ENCODE measurements at places on chromosomes 16 and 17.

DNA sequence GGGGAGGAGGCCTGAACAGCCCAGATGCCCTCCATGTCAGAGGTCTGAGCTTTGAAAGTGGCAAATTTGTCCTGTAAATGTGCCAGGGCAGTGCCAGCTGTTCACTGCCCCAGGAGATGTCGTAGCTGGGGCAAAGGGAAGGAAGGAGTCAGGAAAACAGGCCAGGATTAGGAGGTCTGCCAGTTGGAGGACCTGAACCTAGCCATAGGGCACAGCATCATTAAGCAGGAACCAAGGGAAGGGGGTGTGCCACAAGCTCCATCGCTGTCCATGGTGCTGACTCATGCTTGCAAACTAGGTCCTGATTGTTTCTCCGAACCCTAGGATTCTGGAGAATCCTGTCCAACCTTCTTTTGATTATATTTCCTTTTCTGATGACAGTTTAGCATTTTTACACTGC lies 124.2 kb downstream of the TMEM132E start:
- DNase-seq = peak; percentile 54

GRCh38 chr17:7045492-7046126 lies 1.7 kb upstream of the SLC16A11 start:
- DNase-seq = peak; percentile 93

DNA sequence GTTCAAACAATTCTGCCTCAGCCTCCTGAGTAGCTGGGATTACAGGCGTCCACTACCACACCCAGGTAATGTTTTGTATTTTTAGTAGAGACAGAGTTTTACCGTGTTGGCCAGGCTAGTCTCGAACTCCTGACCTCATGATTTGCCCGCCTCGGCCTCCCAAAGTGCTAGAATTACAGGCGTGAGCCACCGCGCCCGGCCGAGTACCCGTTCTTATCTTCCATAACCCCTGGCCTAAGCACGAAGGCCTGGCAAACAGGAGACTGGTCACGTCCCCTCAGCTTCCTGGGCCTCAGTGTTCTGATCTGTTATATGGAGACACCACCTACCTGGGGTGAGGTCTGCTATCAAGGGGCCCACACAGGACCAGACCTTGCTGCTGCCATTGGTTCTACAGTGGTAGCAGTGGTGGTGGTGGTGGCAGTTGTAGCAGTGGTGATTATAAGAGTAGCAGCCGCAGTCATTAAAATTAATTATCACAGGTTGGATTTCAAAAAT lies 1.3 kb downstream of the SLC5A10 start:
- no peak for DNase-seq

GRCh38 chr17:82458885-82459424 lies 414 bp downstream of the NARF start:
- DNase-seq = peak; percentile 30

GRCh38 chr17:47694581-47695428 lies 844 bp downstream of the TBKBP1 start:
- peak; percentile 69 for DNase-seq

GRCh38 chr16:31179747-31180459 lies at the start of gene FUS:
Gene FUS (plus strand): TSS chr16:31180139. CDS start chr16:31180215, 76 bp downstream.
- peak; percentile 92 for DNase-seq

Measured in fibroblast of pulmonary artery (primary cell).